H54 (cell line): ENCODE measurements at places on chromosomes 2 and 18.
A peak's percentile ranks its signal among the peaks of the same experiment; 100 is the strongest.

- no peak for DNase-seq
Measured at GRCh38 chr18:48052842-48053241, 122.4 kb upstream of the SMAD2 start.

- no peak for DNase-seq
Measured at GRCh38 chr2:23065210-23065609, 319.8 kb upstream of the KLHL29 start.

- DNase-seq, result no peak
Measured at GRCh38 chr18:46462523-46462922, 194.5 kb downstream of the LOXHD1 start.

DNA sequence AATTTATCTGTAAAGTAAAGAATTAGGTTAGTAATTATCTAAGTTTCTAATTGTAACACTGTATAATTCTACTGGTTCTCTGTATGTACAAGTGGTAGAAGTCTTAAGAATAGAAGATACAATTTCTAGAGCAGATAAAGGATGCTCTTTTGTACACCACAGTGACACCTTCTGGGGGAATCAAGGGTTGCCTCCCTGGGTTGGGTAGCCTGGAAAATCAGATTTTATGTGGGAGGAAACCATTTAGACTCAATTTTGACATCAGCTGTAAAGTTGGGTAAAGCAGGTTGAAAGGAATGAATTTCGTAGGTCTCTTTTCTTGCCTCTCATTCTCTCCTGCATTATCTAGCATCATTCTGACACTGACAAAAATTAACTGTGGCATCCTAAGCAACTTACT is 354.8 kb downstream of the DCC start:
- no peak for DNase-seq

DNA sequence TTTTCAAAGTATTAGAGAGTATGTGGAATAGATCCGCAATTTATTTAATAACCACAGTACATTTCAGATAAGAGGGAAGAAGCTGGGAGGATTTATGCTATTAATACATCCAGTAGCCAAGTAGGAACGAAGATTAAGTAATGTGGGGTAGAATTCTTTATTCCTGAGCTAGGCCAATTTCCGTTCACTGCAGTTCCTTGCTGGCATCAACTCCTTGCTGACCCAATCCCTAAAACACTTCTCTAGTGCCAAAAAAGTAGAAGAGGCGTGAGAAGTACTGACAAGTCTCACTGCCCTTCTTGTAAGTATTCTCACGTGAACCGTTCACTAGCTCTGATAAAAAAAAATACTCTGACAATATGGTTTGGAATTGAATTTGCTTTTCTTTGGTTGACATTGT is 211.4 kb downstream of the EPHA4 start:
- no peak for DNase-seq

DNA sequence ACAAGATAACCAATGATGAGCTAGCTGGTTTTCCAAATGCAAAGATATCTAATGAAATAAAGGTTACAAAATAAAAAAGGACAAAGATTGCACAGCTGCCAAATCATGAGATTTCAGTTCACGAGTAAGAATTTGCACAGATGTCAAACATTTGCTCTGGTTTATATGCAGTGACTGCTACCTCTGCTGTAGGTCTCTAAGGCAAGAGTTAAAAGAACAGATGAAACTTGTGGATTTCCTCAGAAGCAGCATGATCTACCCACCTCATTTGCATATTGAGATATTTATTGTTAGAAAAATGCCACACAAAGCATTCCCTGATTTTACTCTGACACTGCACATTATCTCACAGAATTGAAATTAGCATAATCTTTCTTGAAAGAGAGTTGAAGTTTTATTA is 763.2 kb upstream of the ZEB2 start:
- DNase-seq, result no peak

DNA sequence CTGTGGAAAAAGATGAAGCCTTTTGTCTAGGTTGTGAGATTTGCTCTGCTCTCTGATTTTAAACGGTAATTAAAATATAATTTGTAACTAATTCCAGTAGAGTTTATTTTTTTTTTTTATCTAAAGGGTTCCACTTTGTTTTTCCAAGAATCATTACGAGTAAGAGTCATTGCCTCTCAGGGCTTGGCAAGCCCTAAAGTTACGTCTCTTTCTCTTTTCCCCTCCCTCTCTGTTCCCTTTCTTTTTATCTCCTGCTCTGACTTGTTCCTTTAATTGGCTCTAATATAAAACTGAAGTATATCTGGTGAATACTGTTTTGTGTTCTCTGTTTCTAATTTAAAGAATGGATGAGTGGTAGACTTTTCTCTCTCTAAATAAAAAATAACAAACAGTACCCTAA is 75.8 kb downstream of the CALCRL start:
- no peak for DNase-seq

DNA sequence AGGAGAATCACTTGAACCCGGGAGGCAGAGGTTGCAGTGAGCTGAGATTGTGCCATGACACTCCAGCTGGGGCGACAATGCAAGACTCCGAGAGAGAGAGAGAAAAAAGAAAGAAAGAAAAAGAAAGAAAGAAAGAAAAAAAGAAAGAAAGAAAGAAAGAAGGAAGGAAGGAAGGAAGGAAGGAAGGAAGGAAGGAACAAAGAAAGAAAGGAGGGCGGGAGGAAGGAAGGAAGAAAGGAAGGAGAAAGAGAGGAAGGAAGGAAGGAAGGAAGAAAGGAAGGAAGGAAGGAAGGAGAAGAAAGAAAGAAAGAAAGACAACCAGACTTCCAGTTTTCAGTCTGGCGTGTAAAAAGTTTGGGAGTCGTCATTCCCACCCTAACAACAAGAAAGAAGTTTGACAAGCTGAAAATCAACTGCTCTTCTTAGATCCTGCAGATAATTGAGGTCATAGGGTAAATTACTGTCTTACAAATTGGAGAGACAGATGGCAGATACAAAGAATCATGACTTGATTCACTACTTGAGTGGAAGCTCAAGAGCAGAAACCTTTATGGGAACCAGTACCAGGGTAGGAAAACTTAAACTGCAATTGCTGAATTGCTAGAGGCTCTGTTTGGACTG is 15.1 kb upstream of the CYP27C1 start:
- DNase-seq, result no peak

- DNase-seq, result no peak
Measured at GRCh38 chr2:153786016-153786415, 85.7 kb upstream of the GALNT13 start.

- peak; percentile 47 for DNase-seq
Measured at GRCh38 chr18:3649633-3650426, 199.9 kb downstream of the TGIF1 start.

DNA sequence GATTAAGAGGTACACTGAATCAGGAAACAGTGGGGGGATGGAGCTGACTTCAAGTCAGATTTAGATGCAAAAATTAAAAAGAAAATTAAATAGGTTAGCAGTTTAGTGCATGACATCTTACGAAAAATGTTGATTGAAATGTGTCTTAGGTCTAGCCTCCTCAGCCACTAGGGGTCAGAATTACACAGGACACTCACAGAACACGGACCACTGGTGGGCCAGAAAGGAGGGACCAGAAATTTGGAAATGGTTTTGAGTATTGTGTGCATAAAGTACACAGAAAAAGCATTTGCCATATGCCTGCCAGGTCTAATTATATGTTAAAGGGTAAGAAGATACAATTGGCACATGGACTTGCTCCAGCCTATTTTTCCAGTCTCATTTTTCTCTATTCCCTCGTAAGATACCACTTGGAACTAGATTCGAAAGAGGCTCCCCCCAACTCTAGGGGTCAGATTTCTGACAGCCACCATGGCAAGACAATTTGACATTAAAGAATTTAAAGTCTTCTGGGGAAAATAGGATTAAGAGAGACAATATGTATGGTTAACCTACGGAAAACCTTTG is 550.2 kb upstream of the SETBP1 start:
- DNase-seq, result peak; percentile 0

DNA sequence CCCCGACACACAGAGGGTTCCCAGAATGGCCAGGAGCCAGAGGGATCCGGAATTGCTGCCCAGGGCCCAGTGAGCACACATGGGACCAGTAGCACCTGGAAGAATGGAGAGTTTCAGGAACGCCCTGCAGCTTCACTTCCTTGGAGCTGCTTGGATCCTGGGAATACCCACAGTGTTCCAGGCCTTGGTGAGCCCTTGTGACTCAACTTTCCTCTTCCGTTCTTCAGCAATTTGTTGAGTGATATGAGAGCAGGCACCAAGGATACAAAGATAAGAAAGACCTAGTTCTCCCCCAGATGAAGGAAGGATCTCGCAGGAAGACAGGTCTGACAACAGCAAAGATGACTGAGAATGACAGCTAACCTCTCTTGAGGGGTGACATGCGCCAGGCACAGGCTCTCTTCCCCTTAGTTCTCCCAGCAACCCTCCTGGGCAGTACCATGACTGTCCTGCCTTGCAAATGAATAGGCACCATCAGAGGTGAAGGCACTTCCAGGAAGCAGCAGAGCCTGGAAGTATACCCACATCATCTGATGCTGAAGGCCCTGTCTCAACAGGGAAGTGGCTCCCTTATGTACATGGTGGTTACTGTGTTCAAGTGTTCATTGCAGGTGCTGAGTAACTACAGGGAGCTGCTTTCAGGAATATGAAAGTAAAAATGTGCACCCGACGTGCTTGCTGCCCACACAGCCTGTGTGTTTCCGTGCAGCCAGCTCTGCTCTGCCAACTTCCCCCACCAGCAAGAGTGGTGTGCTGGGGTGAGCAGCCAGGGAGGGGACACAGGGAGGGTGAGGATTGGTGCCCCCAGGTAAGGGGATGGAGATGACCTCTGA is 116.2 kb downstream of the STPG4 start:
- DNase-seq, result no peak

- no peak for DNase-seq
Measured at GRCh38 chr18:13712400-13713131, 13.8 kb downstream of the FAM210A start.

DNA sequence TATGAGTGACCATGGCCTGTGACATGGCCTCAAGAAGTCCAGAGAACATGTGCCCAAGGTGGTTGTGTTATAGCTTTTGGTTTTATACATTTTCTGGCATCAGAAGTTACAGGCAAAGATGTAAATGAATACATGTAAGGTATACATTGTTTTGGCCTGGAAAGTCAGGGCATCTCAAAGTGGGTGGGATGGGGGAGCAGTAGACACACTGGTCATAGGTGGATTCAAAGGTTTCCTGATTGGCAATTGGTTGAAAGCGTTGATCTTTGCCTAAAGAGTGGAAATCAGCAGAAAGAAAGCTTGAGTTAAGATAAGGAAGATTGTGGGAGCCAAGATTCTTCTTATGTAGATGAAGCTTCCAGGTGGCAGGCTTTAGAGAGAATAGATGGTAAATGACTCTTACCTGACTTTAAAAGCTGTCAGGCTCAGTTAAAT is 62.1 kb upstream of the DYNAP start:
- DNase-seq, result no peak

- no peak for DNase-seq
Measured at GRCh38 chr2:131966256-131966655, 195.5 kb downstream of the ANKRD30BL start.

DNA sequence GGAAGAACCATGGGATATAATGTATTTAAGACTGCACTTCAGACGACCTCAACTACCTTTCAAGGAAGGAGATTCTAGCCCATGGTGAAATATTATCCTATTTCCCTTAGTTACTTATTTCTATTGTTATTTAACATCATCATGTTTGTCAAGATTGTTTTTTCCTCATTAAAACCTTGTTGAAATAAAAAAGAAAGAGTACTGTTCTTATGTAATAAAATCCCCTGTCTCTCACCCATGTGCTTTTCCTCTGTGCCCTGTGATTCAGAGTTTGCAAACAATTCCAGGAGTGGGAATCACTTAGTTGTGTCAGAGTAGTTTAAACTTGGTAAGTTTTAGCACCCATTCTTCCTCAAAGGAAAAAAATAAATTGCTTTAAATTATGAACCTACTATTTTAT is 43.6 kb downstream of the ERBB4 start:
- no peak for DNase-seq

DNA sequence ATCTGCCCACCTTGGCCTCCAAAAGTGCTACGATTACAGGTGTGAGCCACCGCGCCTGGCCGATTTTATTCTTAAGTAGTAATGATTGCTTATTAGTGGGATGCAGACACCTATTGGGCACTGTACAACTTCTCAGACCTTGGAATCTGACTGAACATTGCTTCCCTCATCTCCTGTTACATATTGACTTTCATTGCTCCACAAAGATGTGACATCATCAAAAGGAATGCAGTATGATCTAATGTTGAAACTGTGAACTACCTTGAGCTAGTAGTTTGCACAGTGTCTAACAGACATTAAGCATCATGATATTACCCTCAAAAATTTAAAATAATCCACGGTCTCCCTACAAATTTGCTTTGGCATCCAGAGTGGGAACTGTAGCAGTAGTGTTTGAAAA is 109.8 kb upstream of the SIX2 start:
- DNase-seq, result peak; percentile 20

DNA sequence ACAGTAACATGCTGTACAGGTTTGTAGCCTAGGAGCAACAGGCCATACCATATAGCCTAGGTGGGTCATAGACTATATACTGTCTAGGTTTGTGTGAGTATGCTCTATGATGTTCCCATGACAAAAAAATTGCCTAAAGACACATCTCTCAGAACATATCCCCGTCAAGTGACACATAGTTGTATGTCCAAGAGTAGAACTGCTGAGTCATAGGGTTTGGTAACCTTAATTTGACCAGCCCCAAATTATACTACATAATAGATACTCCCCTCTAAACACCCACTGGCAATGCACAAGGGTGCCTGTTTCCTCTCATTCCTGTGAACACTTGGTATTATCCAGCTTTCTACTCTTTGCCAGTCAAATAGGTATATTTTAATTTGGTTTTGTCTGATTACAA is 161.6 kb downstream of the LCLAT1 start:
- no peak for DNase-seq

GRCh38 chr2:238103465-238104225 is 3.5 kb downstream of the ESPNL start:
- DNase-seq, result no peak

- DNase-seq, result no peak
Measured at GRCh38 chr2:219078126-219078525, 17.4 kb upstream of the IHH start.

DNA sequence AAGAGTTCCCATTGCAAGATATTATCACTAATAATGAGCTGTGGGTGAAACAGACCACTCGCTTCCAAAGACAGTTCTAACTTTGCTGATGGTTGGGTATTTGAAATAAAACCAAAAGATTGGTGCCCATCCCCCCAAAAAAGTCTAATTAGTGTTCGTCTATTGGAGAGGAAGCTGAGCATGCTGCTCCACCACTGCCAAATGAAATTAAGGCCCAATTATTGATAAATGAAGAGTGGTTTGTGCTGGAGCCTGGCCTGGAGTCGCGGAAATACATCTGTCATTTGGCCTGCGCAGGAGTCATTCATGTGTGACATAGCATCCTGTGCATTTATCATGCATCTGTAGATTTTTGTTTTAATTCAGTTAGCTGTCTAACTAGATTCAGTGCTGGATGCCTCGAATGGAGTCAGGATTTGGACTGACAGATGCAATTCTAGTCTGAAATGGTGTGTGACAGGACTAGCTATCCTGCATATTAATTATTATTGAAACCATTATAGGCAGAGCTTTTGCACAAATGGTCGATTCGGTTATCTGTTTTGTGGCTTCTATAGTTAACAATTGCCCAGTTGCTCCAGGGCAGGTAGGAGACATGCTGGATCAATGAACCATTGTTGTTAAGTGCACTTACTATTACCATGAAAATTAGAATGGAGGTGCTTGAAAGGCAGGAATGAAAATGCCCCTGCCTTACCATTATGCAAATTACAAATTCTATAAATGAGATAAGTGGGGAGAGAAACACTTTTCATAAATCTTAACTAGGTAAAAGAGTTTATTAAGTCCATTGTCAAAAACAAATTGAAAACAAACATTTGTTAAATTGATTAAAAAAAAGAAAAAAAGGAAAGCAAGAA is 450.4 kb upstream of the TCF4 start:
- DNase-seq, result no peak
